A549 treated with DMSO at 1 μM for 4 hours (cell line): ENCODE measurements at places on chromosomes 2 and 18. TPM values are rescaled to one million over a fixed set of nuclear protein-coding genes. Genes with fewer than 3 reads are reported as not detected.

The ARL4C gene
- total RNA-seq = 88.6 to 111 TPM (median 98.1 TPM) in 5 replicates

The NEB gene
- total RNA-seq = 0.14 to 0.31 TPM (median 0.18 TPM) in 5 replicates

The AMER3 gene
- total RNA-seq = not detected in 5 replicates

The NEURL3 gene
- 1.5 to 3.0 TPM (median 1.7 TPM) in 5 replicates for total RNA-seq

The TMEM182 gene
- 4.8 to 6.3 TPM (median 5.3 TPM) in 5 replicates for total RNA-seq
